ENCODE measurements at places on chromosomes 16 and 17.
A peak's percentile ranks its signal among the peaks of the same experiment; 100 is the strongest.

DNA sequence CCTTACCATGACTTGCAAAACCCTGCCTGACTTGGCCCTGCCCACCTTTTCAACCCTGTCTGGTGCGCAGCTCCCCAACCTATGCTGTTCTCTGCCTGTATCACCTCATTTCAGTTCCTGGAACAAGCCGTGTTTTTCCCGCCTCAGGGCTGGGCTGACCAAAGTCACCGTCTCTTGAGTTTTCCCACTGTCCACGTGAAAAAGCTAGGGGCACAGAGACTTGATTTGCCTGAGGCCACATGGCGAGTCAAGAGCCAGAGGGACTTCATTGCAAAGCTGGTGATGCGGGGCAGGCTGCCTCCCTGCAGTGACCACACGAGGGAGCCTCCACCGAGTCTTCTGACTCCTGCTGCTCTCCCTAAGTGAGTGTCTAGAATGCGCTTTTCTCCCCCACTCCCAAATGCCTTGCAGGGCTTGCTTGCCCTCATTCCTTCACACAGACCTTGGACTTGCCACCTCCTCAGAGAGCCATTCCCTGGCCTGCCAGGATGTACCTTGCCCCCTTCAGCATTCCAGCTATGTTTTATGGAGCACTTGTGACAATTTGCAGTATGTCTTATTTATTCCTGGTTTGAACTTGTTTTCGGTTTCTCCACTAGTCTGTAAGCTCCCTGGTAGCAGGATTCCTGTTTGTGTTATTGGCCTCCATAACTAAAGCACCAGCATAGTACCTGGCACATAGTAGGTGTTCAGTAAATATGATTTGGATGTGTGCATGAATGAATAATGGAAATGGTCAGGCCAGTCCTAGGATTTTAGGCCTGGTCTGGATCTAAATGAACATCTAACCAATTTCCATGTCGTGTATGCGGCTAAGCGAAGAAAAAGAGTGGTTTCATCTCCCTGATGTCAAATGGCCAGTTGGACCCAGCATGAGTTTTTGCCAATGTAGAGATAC is 252.3 kb downstream of the SNX29 start:
- peak; percentile 70 for DNase-seq

DNA sequence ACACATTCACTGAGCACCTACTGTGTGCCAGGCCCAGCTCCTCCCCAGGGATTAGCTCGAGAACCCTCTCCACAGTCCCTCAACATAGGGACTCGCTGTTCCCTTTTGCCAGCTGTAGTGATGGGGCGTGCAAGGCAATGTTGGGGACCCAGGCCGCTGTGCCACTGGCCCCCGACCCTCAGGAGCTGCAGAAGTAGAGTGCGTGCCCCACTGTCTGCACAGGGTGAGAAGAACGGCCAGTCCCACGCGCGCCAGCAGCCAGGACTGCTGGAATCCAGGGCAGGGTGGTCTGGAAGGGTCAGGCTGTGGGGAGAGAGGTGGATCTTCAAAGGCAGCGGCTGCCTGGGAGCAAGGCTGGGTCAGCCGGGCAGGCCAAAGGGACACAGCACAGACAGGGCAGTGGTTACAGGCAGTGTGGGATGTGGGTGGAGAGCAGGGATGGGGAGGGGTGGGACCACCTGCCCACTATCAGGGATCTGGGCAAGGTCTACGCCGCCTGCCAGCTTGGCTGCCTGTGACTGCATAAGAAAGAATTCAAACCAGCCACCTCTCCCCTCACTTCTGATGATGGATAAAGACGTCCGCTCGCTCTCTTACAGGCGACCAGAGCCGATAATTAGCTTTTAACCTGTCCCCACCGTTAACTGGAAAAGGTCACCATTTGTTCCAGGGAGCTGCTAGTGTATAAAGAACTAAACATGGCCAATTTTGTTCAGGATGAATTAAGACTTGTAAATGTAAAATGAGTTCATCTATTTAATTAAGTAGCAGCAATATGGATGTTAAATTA is 86.7 kb upstream of the GSE1 start:
- no peak for DNase-seq

- DNase-seq: no peak
These were observed 33.3 kb downstream of the TLE7 start for GRCh38 chr16:71408536-71408935.

DNA sequence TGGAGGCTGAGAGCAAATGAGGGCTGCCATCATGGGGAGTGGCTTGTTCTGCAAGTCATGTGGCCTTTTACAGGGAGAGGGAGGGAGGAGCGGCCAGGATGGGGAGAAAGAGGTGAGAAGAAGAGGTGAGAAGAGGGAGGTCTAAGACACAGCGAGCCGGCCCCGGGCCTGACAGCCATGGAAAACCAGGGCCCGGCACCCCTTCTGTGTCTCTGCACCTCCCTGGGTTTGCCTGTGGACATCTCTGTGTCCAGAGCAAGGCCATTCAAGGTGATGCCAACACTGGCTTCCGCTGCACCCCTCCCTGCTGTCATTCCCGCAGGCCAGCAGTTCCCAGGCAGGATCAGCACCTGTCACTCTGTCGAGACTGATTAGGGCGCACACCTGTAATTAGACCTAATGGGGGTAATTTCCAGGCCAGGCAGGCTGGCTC is 75.6 kb downstream of the MGAT5B start:
- DNase-seq: no peak

DNA sequence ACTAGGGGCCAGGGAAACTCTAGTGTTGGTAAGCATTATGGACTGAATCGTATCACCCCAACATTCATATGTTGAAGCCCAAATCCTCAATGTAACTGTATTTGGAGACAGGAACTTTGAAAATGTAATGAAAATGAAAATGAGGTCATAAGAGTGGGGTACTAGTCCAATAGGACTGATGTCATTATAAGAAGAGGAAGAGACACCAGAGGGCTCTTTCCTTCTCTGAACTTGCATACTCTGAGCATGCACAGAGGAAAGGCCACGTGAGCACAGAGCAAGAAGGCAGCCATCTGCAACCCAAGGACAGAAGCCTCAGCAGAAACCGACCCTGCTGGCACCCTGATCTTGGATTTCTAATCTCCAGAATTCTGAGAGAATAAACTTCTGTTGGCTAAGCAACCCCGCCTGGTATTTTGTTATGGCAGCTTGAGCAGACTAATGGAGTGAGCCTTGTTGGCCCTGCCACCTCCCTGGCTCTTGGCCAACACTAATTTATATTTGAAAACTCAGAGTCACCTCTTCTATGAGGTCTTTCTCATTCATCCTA is 273.4 kb downstream of the NTN1 start:
- peak; percentile 34 for DNase-seq

GRCh38 chr17:34562387-34562786 is 17.0 kb upstream of the TMEM132E start:
- DNase-seq: no peak

DNA sequence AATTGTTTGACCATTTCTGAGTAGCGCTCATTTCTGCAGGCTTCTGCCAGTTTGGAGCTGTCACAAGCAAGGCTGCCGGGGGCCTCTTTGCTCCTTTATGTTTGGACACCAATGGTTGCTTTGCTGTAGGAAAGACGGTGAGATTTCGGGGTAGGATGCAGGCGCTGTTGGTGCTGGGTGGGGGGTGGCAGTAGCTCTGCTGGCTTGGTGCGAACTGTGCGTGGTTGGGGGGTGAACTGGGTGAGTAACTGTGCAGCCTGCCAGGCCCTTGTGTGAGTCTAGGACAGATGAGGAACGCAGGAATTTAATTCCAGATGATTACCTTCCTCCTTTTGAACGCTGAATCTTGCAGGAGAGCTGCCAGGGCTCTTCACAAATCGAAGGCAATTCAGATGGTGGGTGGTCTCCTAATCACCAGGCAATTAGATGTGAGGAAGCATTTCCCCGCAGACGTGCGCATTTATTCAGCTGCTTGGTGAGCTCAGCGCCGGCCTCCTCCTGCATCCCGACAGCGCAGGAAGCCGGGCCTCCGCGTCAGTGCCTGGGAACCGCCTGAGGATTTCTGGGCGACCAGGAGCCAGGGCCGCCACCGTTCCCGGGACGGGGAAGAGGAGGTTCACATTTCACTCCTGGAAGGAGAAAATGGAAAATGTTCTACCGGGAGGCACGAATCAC is 154.4 kb downstream of the FOXL1 start:
- DNase-seq: no peak

DNA sequence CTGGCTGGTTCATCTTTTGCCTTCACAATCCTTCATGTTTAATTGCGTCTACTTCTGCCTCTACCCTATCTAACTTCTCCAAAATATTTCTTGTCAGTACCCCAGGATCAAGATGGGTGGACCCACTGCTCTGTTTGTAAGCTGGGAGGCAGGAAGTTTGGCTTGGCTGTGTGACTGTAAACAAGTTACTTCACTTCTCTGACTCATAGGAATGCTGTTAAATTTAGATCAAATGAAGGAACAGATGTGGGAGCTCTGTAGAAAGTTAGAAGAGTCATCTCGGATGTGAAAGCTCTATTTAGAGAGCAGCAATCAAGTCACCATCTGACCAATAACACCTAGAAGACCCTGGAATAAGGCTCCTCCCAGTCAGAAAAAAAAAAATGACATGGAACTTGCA is 55.2 kb upstream of the MRTFB start:
- no peak for DNase-seq

DNA sequence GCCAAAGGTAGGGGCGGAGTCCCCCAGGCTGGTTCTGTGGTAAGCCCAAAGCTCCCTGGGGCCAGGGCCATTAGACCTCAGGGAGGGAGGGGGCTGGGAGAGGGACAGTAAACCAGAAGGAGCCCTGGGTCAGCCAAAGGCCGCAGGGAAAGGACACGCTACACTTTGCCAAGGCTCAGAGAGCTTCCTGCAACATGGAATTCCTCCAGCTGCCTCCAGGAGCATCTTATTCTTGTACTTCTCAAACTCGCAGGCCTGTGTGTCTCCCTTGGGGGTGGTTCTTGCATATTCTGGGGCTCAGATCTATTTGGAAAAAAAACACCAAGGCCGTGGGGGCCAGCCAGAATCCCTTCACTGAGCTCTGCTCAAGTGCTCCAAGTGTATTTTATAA is 25.1 kb downstream of the AKAP1 start:
- no peak for DNase-seq

DNA sequence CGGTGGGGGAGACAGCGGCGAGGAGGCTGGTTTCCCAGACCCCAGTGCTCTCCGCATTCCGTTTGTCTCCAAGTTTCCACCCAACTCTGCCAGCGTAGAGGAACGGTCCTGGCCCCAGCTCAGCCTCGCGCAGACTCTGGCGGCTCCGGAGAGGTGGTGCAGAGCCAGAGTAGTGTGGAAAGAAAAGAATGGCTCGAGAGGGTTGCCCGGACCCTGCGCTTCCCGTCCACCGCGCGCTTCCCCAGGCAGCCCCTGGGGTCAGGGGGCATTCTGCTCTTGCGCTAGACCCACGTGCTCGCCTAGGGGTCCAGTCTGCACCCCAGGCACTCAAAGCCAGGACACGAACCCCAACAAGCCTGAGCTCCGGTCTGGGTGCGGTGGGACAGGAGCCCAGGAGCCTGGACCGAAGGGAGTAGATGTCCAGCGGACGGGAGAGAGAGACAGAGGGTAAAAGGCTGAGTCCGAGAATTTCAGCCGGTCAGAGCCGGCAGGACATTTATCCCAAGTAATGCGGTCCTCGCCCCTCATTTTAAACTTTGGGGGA is 3.8 kb downstream of the PMP22 start:
- DNase-seq: peak; percentile 51

GRCh38 chr16:23859713-23860269 is 24.0 kb downstream of the PRKCB start:
- peak; percentile 63 for DNase-seq

All from OCI-M1 (cell line).